ENCODE measurements at places on chromosomes 16 and 17.

- no peak for DNase-seq
Observed at GRCh38 chr16:27318392-27319256, 4.8 kb downstream of the IL4R start.

GRCh38 chr16:50303605-50304466, 37.5 kb downstream of the ADCY7 start:
- no peak for DNase-seq

DNA sequence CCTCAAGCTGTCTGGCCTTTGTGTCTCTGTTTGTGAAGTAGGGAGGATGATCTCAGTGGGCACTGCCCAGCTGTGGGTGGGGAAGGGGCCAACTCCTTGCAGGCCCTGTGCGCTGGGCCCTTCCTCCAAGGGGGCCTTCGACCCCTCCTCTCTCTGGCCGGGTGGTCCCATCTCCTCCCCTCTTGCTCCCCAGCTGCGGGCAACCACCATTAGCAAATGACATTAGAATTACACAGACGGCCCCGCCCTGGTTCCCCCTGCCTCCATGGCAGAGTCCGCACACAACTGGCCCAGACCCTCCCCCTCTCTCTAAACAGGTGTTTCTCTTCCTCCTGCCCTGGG, 2.5 kb upstream of the SLC6A4 start:
- no peak for DNase-seq

DNA sequence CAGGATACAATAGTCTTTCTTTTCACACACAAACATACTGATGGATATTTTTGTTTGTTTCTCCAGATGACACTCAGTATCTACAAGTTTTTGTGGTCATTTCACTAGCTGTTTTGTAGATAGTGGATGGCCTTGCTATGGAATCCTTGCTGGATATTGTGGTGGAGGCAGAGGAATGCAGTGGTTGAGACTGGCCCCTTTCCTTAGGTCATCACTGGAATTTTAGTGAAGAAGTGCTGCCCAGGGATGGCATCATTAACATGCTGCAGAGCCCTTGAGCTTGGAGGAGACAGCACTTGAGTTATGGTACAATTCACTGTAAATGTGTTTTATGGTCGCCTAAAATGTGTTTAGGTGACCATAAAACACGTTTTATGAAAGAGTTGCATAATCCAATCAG, 455.9 kb upstream of the HSBP1 start:
- no peak for DNase-seq

- DNase-seq = no peak
Observed at GRCh38 chr17:80716986-80717719, 172.5 kb downstream of the RPTOR start.

Measured in SK-N-MC (cell line).